Naive B cell (primary cell): ENCODE measurements at places on chromosomes 5 and 9. TPM values are rescaled to one million over a fixed set of nuclear protein-coding genes. Genes with fewer than 3 reads are reported as not detected.

DNA sequence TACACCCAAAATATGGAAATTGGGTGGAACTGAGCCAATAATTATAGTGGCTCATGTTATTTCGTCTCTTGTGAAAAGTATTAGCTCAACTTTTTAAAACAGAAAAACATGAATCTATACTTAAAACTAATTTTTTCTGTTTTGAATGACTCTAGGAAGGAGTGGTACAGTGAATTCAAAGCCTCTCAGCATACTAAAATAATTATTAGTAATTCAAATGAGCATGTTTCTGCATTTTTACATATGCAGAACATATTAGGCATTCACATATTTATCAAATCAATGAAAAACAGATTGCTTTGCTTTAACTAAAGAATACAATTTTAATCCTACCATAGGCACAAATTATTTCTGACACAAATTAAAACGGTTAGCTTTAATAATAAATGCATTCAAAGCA is 54.3 kb downstream of the CSNK1A1 start:
- DNase-seq, result no peak

Gene ACOT12
- polyA plus RNA-seq, result not detected

Gene PTPN3
- not detected for polyA plus RNA-seq

DNA sequence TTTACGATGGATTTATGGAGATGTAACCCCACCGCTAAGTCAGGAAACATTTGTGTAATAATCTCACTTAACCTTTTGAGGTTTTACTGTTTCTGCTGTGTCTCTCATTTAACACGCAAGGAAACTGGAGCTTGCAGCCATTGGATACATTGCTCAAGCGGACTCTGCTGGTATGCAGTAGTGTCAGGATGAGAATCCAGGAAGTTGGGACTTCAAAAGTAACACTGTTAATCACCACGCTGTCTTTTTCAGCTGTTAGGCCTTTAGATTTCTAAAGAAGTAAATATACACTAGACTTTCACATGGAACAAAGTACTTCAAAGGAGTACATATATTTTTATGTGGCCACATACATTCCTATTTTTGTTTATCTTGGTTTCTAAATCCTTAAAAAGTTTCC is 114.7 kb downstream of the LPAR1 start:
- no peak for DNase-seq

DNA sequence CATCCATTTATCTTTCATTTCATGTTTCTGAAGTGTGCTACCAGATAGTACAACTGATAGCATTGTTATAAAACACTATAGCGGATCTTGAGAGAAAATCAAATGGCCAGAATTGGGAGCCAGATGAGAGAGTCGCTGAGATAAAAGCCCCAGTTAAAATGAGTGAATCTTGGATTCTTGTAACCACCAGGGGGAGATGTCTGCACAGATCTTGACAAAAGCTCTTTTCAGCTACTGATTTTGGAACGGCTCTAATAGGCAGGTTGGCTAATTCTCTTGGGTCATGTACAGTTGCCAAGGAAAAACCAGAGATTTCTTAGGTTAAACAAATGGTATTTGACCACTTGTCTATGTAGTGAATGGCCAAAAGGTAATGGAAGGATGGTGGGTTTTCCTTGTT is 21.7 kb downstream of the F2RL2 start:
- peak; percentile 42 for DNase-seq

DNA sequence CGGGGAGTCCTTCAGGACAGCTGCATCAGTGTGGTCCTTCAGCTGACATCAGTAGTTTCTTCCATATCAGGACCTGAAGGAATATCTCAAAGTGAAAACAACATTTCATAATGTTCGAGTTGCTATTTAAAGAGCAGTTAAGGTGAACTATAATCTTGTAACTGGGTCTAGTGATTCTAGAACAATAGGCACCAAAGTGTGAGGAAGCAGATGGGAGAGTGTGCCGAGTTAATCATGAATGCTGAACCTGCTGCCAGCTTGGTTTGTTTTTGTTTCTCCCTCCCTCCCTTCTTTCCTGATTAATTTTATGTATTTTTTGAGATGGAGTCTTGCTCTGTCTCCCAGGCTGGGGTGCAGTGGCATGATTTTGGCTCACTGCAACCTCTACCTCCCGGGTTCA is 3.6 kb upstream of the PTGR1 start:
- DNase-seq, result no peak

DNA sequence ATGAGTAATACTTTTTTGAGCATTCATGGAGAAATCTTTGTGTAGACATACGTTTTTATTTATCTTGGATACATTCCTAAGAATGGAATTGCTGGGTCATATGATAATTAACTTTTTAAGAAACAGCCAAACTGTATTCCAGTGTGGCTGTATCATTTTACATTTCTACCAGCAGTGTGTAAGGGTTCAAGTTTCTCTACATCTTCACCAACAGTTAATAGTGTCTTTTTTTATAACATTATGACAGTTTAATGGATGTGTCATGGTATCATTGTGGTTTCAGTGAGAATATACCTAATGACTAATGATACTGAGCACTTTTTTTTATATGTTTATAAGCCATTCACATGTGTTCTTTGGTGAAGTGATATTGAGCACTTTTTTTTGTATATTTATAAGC is 52.4 kb downstream of the NIPBL start:
- DNase-seq, result no peak

GRCh38 chr9:34267660-34268059 is 61.4 kb downstream of the KIF24 start:
- no peak for DNase-seq

GRCh38 chr5:116360008-116360853 is 214.4 kb downstream of the SEMA6A start:
- no peak for DNase-seq

GRCh38 chr9:77523891-77524290 is 124.2 kb downstream of the GNA14 start:
- DNase-seq, result no peak

GRCh38 chr5:170821257-170821800 is 37.8 kb downstream of the GABRP start:
- no peak for DNase-seq

Gene CCNI2
- not detected for polyA plus RNA-seq

DNA sequence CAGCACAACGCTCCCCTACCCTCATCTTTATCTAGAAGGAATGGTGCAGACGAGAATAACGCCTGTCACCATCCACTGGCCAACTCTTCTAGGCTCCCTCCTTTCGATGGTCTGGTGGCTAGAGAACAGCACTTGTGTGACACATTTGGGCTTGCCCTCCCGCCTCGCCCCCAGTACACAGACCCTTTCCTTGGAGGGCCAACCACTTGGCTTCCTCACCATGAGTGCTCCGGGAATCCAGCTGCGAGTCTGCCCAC is 1.4 kb downstream of the GNAQ start:
- DNase-seq, result no peak

Gene GMCL2
- polyA plus RNA-seq, result not detected

Gene GPR151
- not detected for polyA plus RNA-seq

DNA sequence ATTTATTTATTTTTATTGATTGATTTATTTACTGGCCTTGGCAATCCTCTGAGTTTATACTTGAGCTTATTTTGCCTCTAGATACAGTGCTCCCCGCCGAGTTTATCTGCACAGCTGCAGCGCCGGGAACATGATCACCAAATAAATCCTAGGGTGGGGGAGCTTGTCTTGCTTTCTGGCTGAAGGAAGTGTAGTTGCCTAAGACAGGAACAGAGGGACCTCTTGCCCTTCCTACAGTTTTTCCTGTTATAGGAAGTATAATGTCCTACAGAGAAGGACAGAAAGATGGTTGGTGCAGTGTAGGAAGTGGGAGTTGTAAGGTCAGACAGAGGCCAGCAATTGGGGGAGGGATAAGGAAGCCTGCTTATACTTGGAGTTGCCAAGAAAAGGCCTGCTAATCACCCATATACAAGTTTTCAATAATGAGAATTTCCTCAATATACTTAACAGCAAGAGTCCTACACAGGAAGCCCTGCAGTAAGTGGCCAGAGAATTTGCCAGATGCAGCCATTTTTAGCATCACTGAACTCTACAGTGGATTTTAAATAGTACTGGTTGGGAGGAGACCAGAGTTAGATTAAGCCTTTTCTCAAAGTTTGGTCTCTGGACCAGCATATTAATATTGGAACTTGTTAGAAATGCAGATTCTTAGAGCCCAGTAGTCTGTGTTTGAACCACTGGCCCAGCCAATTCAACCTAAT is 7.7 kb downstream of the AOPEP start:
- no peak for DNase-seq

Gene GALNT12
- 2.2 TPM for polyA plus RNA-seq
